ENCODE measurements at places on chromosomes 5 and 9.
A peak's percentile ranks its signal among the peaks of the same experiment; 100 is the strongest.

GRCh38 chr9:121881920-121882500 is 211.1 kb downstream of the TTLL11 start:
- no peak for DNase-seq

DNA sequence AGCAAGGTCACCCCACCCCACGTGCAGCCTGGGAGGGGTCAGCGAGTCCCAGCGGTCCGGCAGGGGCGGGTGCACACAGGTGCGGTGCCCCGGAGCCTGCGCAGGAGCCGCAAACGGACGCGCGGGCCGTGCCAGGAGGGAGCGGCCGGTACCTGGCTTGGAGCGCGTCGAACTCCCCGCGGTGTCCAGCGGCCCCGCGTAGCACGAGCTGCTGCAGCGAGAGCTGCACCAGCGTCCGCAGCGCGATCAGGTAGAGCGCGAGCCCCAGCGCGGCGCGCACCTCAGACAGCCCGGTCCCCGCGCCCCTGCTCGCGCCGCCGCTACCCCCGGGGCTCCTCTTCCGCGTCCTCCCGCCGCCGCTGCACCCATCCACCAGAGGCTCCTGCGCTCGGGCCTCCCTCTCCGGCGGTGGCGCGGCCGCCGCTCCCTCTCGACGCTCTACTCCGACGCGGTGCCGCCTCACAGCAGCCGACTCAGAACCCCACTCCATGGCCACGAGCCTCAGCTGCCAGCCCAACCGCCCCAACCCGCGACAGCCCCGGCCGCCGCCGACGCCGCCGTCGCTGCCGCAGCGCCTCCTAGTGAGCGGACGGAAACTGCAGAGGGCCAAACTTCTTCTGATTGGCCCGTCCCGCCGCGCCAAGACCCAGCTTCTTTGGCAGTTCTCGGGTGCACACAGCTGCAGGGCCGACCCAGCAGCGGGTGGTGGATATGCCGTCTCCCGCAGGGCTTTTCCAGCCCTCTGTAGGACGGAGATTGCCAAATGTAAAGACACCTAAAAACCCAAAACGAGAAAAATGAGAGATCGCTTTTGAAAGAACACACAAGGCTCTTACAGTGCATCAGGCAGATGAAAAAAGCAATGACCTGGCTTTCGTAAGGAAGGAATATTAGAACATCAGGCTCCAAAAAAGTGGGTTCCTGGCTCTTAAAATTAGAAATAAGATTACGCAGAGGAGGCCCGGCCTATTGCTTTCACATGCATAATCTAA is at the start of gene ERMP1:
ERMP1 (minus strand) TSS at position 580 of the 992 bp plus-strand sequence; CDS start at position 490, 90 bp downstream.
- DNase-seq: peak; percentile 75

DNA sequence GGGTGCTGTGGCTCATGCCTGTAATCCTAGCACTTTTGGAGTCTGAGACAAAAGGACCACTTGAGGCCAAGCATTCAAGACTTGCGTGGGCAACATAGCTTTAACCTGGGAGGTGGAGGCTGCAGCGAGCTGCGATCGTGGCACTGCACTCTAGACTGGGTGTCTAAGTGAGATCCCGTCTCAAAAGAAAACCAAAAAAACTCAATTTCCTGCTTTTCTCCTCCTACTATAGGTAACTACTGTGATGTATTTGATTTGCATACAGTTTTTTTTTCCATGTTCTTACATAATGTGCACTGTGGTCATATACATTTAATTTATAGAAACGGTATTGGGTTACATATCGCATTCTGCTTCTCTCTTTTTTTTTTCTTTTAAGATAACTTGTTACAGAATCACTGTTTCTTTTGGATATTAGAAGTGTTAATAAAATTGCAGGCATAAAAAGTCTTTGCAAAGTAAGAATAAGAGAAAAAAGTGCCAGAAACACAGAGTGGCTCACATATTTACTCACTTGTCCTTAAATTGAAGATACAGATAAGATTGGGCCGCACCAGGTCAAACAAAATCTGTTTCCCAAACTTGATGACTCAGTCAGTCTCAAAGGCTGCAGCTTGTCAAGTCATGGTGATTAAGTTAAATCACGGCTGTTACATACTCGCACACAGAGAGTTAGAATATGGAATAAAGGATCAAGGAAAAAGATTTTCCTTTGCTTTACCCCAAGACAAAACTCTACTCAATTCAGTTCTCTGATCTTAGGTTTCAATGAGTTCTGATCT is 2.0 kb upstream of the PTGR1 start:
- DNase-seq: peak; percentile 55

GRCh38 chr5:161713042-161713441 is 27.5 kb downstream of the GABRA6 start:
- no peak for DNase-seq

- no peak for DNase-seq
Observed at GRCh38 chr5:81826128-81826527, 75.2 kb upstream of the SSBP2 start.

DNA sequence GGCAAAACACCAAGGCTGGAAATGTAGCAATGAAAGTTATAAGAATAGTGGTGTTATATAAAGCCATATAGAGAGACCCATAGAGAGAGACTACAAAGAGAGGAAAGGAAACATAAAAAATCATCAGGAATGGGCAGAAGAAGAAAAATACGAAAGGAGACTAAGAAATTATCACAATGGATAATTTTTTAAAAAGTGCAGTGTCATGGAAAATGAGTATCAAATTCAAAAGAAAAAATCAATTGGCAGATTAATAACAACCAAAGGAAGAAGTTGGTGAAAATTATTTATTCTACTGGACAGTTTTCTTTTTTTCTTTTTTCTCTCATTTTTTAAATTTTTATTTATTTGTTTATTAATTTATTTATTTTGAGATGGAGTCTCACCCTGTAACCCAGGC is 1488.4 kb upstream of the WWC1 start:
- no peak for DNase-seq

- no peak for DNase-seq
Observed at GRCh38 chr9:68771376-68771775, 66.3 kb downstream of the PIP5K1B start.

- DNase-seq: peak; percentile 72
Observed at GRCh38 chr5:124583469-124584350, 162.7 kb downstream of the ZNF608 start.

GRCh38 chr5:145500710-145501109 is 334.4 kb downstream of the PRELID2 start:
- DNase-seq: no peak

GRCh38 chr5:178077751-178078150 is 35.6 kb upstream of the N4BP3 start:
- DNase-seq: no peak

DNA sequence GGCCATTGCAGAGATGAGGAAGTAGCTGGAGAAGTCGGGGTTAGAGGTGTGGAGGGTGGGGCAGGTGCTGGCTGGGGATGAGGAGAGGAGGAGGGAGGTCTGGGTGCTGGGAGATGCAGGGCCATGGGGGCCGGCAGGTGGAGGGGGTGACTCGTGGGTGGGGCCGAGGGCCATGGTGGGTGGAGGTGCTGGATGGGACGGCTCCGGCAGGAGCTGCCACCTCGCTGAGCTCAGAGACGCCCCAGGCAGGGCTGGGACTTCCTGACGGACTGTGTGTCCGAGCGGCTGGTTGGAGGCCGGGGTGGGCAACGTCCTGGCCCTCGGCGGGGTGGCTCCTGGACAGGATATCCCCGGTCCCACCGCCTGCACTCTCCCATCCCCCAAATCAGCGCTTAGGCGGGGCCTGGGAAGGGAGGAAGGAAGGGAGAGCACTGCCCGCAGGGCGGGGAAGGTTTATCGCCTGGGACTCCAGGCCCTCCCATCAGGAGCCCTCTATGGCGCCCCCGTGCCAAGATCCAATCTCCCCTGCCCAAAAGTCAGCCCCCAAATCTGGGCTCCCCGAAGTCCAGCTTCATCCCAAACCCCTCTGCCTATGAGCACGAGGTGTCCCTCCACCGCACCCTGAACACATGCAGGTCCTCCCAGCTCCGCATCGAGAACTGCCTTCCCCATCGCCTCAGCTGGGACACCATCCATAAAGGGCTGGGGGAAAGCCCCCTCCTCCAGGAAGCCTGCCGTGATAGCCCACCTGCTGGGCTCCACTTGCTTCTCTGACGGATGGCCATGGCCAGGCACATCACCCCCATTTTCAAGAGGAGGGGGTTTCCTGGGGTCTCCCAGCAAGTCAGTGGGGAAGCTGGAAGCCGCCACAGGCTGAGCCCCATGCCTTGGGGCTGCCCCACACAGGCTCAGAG is 58.3 kb upstream of the NOTCH1 start:
- DNase-seq: no peak

DNA sequence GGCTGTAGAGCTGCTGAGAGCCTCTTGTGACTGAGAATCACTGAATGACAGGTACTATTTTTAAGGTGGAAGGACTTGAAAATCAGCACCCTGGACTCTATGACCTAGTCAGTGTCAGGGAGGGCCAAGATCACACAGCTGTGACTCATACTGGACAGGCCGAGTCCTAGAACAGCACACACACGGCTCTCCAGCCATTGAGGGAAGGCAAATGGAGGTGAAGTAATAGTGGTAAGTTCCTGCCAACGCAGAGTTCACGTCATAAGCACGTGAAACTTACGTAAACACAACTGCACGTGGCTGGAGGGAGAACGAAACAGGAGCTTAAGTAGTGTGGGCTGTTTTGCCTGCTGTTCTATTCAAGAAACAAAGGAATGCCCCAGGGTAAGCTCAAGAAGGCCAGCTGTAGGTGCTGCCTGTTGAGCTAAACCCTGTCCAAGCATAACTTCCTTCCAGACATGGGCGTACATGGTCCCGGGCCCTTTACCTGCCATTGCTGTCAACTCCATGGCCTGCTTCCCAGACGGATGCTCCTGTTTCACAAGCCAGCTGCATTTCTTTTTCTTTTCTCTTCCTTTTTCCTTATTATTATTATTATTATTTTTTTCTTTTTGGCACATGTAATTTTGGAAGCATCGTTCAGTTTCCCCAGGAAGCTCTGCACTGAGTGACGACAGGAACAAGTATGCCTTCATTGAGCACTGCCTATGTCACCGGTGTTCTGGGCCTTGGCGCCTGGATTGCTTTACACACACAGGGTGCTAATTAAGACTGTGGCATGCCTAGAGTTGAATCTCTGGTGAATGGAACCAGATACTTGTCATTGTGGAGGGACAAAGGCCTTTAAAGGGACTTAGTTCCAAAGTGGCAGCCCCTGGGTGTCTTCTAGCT is 10.2 kb upstream of the LCP2 start:
- DNase-seq: peak; percentile 100

DNA sequence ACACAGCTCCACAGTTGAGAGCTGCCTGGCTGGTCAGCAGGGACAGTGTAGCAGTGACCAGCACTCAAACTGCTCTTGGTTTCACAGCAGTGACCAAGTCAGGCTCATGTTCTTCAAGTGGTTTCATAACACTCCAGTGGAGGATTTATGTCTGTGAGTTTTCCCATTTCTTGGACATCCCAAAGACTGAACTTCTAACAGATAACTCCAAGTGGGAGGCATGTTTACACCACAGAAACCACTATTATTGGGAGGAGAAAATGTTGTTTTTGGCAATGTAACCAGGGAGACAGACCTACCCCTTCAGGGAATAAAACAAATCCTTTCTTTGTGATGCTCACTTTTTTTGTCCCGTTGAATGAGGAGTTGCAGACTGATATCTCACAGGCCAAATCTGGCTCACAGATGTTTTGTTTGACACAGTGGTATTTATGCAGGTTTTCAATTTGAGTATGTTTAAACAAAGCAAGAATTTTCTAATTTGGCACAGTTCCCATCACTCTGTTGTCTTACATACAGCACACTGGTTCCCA is 141.5 kb downstream of the RMI1 start:
- DNase-seq: no peak

- DNase-seq: peak; percentile 73
Observed at GRCh38 chr5:50807661-50808060, 141.2 kb downstream of the PARP8 start.

GRCh38 chr5:52580921-52581320 is 206.8 kb upstream of the ITGA1 start:
- no peak for DNase-seq

DNA sequence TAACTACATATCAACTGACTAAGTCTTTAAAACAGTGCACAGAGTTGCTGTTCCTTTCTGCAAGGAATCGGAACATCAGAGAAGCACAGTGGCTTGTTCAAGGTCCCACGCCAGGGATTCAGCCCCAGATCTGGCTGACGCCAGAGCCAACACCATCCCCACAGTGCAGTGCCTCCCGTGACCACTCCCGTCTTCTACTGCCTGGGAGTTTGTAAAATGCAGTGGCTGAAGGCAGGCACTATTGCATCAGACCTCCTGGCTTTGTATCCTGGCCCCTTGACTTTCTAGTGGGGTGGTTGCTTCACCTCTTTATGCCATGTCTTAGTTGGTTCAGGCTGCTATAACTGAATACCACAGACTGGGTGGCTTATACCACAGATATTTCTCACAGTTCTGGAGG is 131.0 kb downstream of the NSG2 start:
- DNase-seq: no peak

- no peak for DNase-seq
Observed at GRCh38 chr5:14357441-14357840, 214.3 kb downstream of the TRIO start.

DNA sequence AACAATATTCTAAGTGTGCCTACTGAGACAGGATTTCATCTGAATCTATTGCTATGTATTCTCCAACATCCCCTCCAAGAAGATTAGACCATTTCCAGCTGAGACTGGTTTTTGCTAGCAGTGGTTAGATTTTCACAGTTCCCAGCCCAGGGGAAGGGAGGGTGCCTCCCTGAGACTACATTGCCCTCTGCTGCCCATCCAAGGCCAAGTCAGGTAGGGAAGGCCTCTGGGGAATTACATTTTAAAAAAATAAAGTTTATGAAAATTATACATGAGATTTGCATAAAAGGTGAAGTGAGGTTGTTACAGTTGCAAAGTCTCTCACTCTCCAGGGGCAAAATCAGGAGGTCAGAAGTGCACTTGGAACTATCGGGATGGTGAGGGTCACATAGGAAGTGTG is 28.0 kb upstream of the SYK start:
- DNase-seq: peak; percentile 33

GRCh38 chr5:116576053-116576713 is 1.6 kb upstream of the SEMA6A start:
- DNase-seq: peak; percentile 24

DNA sequence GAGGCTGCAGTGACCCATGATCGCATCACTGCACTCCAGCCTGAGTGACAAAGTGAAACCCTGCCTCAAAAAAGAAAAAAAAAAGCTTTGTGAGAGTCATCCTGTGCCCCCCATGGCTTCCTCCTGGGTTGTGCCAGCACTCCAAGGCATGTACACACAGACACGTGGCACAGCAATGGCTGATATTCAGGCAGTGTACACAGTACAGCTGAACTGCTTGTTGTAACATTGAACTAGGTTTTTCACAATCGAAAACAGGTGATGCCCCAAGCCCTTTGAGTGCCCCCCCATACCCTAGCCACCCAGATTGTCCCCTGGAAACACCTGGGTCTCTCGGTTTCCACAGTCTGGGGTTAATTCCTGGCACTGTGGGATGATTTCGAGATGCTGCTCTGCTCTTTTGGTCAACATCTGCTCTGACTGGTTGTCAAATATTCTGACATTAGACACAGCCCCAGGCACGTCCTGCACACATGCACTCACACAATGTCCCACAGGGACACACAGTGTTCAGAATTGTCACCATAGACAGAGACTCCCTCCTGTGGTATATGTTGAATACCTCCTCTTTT is 9.2 kb downstream of the SPINK4 start:
- DNase-seq: no peak

GRCh38 chr5:112248623-112249022 is 170.5 kb downstream of the EPB41L4A start:
- DNase-seq: no peak

GRCh38 chr9:93187047-93187446 is 3.1 kb downstream of the WNK2 start:
- no peak for DNase-seq

All from inflammatory macrophage treated with lipopolysaccharide for 4 hours (primary cell).